Fibroblast of pulmonary artery (primary cell): ENCODE measurements at places on chromosomes 3 and 15.
A peak's percentile ranks its signal among the peaks of the same experiment; 100 is the strongest.

GRCh38 chr3:177932750-177933660, 603.2 kb upstream of the KCNMB2 start:
- peak; percentile 53 for DNase-seq

- no peak for DNase-seq
These were observed 3.0 kb downstream of the CCR9 start for GRCh38 chr3:45889337-45889736.

- peak; percentile 27 for DNase-seq
These were observed 30.0 kb downstream of the CHST14 start for GRCh38 chr15:40500568-40501330.

- DNase-seq = peak; percentile 35
These were observed 93.4 kb downstream of the RBMS3 start for GRCh38 chr3:29374226-29374625.

DNA sequence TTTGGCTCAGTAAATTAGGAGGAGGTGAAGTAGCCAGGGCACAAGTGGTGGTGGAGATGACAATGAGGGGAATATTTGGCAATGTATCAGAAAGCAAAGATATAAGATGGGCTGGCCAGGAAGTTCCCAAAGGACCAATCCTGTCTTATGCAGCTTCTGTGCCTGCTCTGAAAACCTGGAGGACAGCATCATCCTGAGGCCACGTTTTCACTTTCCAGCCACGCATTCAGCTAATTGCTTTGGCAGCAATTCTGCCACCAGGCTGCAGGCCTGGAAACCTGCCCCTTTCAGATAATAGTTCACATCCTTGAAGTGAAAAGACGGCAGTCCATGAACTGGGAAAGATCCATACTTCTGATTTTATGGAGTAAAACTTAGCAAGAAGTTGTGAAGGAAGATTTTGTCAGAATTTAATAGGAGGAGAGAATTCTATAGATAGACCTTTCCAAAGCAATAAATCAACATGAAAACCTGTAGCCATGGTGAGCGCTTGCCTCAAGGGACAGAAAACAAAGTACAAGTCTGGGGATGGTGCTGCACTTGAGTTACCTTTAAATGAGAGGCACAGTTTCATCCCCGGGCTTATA, 682.5 kb downstream of the GRM7 start:
- peak; percentile 14 for DNase-seq

DNA sequence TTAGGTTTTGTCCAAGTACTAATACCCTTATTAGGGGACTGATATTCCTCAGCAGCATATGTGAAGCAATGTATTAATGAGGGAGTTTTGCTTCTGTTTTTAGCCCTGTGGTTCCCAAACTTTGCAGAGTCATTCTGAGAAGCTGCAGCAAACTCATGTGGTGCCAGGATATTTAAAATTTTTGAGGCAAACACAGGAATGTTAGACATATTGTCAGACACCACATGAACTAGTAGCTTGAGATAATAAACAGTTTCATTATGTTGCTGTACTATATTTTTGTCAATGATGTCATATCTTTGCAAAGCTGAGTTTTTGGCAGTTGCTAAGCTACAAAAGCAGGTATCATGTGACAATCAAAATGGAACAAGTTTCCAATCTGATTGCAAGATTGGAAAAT, 36.6 kb downstream of the ATP6V1A start:
- DNase-seq = peak; percentile 98

DNA sequence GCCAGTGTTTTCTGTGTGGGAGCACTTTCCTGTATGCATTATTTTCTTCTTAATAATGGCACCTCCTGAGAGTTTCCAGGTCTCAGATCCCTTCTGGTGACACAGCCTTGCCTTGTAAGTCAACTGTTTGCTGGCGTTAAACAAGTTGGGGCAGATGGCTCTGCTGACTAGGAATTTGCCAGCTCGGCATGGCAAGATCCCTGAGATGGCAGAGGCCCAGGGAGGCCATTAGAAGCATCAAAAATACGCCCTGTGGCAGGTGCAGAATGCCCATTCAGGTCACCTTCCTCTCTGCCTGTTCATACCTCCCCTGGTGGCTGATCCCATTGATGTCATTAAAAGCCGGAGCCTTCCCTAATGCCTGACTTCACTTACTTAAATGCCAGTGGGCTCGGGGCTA, 320.9 kb upstream of the CTDSPL start:
- DNase-seq = no peak
